Activated effector memory CD4-positive, alpha-beta T cell treated with Interleukin-2 at 50 U/mL for 16 hours (primary cell): ENCODE measurements at places on chromosomes 1 and 21.
A peak's percentile ranks its signal among the peaks of the same experiment; 100 is the strongest.

DNA sequence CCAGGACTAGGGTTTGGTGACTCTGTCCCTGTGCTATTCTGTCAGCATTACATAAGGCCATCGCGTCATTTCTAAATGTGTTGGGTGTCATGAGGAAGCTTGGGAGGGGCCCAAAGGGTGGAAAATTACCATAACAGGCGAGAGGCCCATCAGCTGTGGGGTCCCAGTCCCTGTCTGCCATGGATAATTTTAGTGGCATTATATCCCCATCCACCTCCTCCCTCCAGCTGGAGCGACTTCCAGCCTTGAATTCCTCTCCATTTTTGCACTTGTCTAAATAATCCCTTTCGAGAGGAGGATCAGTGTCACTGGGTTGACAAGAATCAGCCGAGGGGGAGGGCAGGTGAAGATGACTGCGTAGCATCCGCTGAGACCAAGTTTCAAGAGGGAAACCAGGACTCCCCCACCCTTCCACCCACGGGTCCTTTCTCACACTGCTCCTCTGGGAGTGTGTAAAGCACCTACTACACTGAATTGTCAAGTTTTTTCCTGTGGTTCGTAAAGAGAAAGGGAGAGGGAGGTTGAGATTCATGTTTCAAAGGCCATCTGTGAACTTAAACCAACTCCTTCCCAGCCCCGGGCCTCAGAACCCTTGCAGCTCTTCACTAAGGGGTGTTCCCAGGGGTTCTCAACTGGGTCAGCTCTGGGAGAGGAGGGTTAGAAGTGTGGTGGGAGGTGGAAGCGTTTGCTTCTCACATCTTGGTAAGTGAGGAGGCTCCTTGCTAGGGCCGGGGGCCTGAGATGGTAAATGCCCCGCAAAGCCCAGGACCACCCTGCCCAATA lies 29.2 kb downstream of the VASH2 start:
- no peak for DNase-seq

DNA sequence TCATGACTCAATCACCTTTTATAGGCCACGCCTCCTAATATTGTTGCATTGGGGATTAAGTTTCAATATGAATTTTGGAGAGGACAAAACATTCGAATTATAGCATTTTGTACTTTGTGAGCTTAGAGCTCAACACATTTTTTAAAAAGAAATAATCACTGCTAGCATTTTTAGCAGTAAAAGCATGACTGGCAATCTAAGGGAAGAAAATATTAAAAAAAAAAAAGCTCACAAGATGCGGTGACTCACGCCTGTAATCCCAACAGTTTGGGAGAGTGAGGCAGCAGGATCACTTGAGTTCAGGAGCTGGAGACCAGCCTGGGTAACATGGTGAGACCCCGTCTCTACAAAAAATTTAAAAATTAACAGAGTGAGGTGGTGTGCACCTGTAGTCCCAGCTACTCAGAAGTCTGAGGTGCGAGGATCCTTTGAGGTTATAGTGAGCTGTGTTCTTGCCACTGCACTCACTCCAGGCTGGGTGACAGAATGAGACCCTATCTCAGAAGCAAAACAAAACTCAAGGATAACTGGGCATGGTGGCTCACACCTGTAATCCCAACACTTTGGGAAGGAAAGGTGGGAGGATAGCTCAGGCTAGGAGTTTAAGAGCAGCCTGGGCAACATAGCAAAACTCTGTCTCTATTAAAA lies 28.8 kb upstream of the DIPK1A start:
- DNase-seq = no peak

DNA sequence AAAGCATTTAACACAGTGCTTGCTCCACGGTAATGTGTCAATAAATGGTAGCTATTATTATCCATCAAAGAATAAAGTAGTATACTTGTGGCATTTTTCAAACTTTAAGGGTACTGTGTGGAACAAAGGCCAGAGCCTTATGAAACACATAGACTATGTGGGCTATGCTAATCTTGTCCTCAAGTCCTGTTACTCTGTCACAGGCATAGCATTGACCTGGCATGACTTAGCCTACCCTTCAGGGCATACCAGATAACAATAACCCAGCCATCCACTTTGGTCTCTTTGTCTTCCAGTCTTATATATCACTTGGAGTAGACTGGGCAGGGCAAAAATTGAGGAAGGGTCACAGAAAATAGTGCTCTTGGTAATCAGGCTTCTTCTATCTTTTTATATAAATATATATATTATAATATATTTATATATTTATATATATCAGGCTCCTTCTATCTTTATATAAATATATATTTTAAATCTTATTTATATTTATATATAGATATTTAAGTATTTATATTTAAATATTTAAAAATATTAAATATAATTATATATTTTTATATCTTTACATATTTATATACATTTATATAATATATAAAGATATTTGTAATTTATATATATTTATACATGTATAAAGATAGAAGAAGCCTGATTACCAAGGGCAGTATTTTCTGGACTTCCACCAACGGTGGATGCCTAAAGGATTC lies 66.1 kb upstream of the CNN3 start:
- no peak for DNase-seq

DNA sequence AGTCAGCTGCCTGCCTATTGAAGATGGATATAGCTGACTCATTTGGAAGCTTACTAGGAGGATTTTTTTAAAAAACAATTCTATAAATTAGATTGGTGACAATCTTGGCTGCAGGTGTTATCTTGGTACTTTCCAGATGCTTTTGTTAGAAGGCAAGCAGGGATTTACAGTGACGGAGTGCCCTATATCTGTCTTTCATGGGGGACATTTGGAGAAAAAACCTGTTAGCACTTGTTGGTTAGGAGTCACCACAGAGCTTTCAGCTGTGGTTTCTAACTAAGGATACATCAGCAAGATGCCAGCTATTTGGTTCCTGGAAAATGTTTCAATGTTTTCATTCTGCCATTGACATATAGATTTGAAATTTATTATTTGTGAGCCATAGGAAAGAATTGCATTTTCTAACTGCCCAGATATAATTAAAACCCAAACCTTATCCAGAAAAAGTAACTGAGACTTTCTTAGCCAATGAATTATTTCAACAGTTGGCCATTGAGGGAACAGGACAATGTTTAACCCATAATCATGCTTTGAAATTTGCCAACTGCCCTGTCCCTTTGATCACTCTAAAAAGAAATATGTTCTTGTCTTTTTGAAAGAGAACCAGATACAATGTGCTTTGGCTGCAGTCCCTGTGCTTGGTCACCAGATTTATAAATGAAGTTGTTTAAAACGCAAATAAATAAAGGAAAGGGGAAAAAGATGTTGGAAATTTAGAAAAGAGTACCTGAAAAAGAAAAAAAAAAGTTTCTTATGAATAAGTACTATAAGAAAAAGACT lies 761.0 kb upstream of the CXADR start:
- no peak for DNase-seq

- no peak for DNase-seq
Observed at GRCh38 chr1:41751804-41752513, 166.8 kb downstream of the HIVEP3 start.

GRCh38 chr1:117586747-117587498 lies 18.9 kb upstream of the TENT5C start:
- DNase-seq = no peak

DNA sequence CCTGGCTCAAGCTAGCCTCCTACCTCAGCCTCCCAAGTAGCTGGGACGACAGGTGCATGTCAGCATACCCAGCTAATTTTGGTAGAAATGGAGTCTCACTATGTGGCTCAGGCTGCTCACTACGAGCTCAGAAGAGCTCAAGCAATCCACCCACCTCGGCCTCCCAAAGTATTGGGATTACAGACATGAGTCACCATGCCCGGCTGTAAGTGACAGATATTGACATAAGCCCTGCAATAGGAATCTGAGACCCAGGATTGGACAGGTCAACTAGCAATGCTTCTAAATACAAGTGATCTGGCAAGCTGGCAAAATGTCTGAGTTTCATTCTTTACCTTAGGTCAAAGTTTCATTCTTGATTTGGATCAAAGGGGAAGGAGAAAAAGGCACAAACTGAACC lies 40.5 kb upstream of the H6PD start:
- no peak for DNase-seq

DNA sequence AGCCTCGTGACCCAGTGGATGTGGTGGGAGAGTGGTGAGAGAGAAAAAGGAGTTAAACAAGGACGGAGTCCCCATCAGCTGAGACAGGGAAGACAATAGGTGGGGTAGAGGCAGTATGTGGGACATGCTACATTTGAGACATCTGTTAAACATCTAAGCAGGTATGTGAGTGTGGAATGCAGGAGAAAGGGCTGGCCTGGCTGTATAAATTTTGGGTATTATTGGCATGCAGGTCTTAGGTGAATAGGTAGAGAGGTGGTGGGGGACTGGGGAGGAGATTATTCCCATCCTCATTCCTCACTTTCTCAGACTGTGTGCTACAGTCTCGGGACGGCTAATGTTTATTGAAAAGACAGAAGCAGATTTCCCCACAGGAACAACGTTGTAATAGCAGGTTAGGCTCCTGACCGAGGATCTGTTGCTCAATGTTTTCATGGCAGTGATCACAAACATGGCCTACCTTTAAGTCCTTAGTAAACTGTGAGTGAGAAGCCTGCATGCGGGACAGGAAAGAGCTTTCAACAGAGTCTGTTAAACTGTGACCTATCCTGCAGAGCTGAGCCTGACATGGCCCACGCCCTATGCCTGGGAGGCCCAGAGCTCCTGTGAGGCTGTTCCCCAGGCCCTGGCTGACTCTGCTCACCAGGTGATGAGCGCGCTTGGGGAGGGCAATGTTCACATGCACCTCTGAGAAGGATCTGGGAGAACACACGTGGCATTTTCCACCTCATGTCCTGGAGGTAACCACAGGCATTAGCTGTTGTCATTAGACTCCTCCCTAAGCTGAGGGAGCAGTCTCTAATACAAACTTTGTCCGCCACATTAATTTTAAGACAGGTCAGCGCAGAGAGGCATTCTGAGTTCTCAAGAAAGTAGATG lies 16.5 kb downstream of the VSIG8 start:
- no peak for DNase-seq

- no peak for DNase-seq
Observed at GRCh38 chr1:153795330-153795837, 20.2 kb downstream of the SLC27A3 start.

GRCh38 chr1:18732686-18733085 lies 102.0 kb downstream of the PAX7 start:
- no peak for DNase-seq

DNA sequence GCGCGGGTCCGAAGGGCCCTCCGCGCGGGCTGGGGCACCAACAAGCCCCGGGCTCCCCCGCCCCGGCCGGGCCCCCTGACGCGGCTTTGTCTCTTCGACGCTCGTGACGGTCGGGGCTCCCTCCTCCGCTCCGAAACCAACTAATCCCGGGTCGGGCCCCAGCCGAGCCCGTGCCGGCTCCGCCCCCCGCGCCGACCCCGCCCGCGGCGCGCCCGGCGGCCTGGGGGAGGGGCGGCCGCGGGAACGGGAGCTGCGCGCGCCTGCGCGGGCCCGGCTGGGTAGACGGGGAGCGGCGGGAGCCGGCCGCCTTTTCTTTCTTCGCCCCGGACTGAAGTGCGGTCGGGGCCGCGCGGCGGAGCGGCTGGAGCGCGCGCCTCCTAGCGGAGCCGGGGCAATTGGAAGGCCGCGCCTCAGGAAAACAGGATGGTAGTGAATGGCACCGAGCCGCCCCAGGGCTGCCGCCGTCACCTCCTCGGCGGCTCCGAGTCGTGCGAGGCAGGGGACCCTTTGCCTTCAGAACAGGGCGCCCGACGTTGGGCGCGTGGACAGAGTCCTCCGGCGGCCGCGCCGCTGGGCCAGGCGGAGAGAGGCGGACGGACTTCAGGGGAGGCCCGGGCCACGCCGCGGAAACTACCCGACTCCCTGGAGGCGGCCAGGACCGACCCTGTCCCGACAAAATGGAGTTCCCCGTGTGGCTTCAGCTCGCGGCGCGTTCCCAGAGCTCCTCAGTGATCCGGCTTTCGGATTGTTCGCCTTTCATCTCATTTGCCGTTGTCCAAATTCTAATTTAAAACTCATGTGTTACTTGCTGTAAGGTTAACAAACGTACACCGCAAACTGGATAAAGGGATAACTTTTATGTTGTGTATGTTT lies at the start of gene TP53BP2:
Gene TP53BP2, minus strand, starts transcription at position 138 of the 873 bp plus-strand sequence. CDS start 267 bp downstream, outside the sequence.
- DNase-seq = peak; percentile 82

GRCh38 chr1:33122483-33123178 lies 41.7 kb downstream of the AZIN2 start:
- no peak for DNase-seq

DNA sequence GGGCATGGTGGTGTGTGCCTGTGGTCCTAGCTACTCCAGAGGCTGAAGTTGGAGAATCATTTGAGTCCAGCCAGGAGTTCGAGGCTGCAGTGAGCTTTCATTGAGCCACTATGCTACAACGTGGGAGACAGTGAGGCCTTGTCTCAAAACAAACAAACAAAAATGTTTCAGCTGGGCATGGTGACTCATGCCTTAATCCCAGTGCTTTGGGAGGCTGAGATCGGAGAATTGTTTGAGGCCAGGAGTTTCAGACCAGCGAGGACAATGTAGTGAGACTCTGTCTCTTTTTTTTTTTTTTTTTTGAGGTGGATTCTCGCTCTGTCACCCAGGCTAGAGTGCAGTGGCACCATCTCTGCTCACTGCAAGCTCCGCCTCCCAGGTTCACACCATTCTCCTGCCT lies 5.0 kb upstream of the RPL5 start:
- DNase-seq = no peak

GRCh38 chr1:156608036-156608674 lies 6.9 kb upstream of the GPATCH4 start:
- DNase-seq = peak; percentile 34

- no peak for DNase-seq
Observed at GRCh38 chr1:181263444-181263843, 174.9 kb downstream of the IER5 start.

DNA sequence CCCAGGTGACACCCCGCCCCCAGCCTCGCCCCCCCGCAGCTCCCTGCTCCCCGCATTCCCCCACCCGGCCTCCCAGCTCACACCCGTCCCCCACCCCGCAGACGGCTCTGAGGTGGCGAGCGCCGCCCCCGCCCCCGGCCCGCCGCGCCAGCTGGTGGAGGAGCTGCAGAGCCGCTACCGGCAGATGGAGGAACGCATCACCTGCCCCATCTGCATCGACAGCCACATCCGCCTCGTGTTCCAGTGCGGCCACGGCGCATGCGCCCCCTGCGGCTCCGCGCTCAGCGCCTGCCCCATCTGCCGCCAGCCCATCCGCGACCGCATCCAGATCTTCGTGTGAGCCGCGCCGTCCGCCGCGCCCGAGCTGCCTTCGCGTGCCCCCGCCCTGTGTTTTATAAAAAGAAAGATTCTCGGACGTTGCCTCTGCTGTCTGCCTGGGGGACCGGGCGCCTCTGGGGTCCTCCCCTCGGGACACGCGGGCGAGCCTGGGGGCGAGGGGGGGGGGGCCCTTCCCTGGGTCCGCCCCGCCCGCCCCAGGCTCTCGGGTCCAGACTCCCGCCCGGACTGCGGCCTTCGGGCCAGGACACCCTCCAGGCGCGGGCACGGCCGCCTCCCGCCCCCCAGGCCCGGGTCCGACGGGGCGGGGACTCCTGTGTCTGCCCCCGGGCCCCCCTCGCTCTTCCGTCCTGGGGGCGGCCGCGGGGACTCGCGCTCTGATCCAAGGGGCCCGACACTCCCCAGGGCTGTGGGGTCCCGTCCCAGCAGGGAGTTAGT lies 1.6 kb upstream of the MMP23B start:
- peak; percentile 94 for DNase-seq

- no peak for DNase-seq
Observed at GRCh38 chr21:33973268-33973667, 57.7 kb upstream of the ATP5PO start.

GRCh38 chr1:153292185-153292584 lies 20.6 kb downstream of the PGLYRP3 start:
- DNase-seq = no peak
